NCI-H1694 treated with DMSO at 0.1 percent for 48 hours (cell line): ENCODE measurements at places on chromosomes 4 and X.

GRCh38 chr4:77344784-77345183 is 187.8 kb downstream of the CCNG2 start:
- no peak for DNase-seq

GRCh38 chr4:10371869-10372471 is 85.3 kb downstream of the ZNF518B start:
- DNase-seq = no peak

- peak; percentile 12 for DNase-seq
Measured at GRCh38 chrX:134520860-134521390, 61.0 kb downstream of the HPRT1 start.

GRCh38 chr4:174388461-174389145 is 104.9 kb downstream of the CEP44 start:
- DNase-seq = no peak

DNA sequence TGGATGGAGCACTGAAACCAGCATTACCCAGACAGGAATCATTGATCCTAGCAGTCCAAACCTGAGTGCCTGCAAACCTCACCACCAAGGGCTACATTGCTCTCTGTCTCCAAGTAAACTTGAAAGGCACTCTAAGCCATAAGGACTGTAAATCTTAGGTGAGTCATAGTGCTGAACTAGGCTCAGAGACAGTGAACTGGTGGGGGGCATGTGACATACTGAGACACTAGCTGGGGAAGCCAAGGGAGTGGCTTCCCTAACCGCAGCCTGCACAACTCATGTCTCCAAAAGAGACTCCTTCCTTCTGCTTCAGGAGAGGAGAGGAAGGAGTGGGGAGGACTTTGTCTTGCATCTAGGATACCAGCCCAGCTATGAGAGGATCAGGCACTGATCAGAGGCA is 235.5 kb upstream of the ACTRT1 start:
- DNase-seq = no peak

GRCh38 chr4:156103311-156103710 is 149.6 kb upstream of the CTSO start:
- no peak for DNase-seq

DNA sequence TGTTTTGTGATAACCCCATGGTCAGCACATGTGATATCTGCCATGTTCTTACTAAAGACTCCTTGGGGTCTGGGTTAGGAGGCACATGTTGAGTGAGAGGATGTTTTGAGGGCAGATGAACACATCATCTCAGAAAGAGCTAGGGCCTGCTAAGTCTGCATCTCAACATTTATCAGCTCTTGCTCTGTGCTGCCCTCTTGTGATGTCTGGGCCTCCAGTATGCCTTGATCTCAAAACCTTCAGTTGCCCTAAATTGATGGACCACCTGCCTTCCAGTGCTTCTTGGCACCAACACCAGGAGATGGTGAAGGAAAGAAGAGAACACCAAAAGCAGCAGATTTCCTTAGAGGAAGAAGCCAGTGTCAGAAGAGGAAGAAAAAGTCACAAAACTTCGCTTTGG is 22.5 kb downstream of the MID1 start:
- DNase-seq = no peak

DNA sequence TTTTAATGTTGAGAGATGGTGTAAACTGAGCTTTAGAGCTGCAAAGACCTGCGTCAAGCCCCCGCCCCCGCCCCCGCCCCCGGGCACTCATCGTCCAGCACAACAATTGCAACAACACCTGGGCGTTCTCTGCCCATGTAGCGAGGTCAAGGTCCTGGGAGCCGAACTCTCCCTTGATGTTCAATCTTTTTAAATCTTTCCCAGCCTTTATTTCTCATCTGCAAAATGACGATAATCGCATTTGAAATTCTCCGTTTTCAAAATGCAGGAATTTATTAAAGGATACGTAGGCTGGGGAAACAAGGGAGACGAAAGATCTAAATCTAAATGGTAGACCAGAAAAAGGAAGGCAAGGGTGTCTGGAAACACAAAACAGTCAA is 648 bp upstream of the MSMO1 start:
- DNase-seq = no peak

- no peak for DNase-seq
Measured at GRCh38 chr4:87502580-87503238, 26.5 kb downstream of the SPARCL1 start.

GRCh38 chr4:28518561-28519165 is 1658.0 kb downstream of the STIM2 start:
- DNase-seq = no peak

DNA sequence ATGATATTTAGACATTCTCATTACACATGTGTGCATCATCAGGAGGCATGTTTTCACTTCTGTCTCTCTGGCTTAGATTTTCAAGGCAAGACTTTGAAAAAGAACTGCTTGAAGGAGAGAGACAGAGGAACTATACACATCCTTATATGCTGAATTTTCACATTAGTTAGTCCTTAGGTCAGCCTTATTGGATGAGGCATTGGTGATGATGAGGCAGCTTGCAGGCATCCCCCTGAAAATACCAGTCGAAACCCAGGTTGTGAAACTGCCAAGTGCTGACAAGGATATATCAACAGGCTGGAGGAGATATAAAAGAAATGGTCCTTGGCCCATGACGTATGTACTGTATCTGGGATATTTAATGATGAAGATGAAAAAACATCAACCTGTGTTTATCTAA is 297.2 kb upstream of the AADAT start:
- DNase-seq = no peak

DNA sequence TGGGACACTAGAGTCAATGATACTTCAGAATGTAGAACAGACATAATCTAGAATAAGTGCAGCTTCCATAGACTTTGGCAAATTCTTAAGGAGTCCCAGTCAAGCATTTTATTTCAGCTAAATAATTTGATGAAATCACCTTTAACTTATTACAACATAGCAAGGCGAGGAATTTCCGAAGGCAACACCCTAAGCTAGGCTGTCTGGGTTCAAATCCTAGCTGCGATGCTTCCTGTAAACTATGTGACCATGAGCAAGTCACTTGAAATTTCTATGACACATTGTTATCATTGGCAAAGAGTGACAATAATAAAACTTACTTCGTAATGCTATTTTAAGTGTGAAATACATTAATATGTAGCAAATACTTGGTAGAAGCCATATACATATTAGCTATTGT is 679.1 kb downstream of the DMD start:
- DNase-seq = no peak

GRCh38 chr4:71322425-71322824 is 16.4 kb upstream of the SLC4A4 start:
- no peak for DNase-seq

DNA sequence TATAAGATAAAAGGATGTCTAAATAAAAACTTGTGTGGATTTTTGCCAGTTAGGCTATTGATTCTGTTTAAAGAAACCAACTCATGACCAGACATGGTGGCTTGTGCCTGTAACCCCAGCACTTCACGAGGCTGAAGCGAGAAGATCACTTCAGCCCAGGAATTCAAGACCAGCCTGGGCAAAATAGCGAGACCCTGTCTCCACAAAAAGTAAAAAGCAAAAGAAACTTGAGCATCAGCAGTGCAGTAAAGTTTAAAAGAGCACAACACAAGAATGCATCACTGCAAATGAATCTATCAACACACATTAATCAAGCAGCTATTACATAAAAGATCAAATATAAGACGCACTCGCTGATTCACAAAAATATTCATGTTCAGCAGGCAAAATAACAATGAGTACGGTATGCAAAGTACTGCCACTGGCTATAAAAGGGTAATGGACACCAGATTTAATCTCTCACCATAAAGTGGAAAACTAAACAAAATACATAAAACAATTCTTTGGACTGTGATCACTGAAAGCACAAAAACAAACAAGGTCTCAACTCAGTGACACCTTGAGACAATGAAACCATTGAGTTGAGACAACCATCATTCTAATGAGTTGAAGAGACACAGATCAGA is 41.3 kb downstream of the LRBA start:
- DNase-seq = no peak

DNA sequence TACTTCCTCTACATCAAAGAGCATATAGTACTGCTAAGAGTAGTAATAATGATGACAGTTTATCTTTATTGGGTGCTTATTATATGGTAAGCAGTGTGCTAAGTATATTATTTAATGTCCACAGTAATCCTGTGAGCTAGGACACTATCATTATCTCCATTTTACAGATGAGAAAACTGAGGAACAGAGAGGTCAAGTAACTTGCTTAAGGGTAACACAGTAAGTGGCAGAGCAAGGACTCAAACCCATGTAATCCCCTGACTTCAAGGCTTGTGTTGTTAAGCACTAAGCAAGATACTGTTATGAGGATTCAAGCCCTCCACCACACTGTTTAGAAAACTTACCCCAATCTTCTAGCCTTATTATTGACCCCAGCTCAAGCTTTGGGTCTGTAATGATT is 202.4 kb downstream of the ENOX2 start:
- DNase-seq = no peak

GRCh38 chr4:112818594-112818965 is 181.6 kb downstream of the LARP7 start:
- peak; percentile 16 for DNase-seq

- DNase-seq = no peak
Measured at GRCh38 chr4:57042711-57043169, 64.0 kb downstream of the POLR2B start.

- DNase-seq = no peak
Measured at GRCh38 chr4:110527156-110527555, 51.2 kb downstream of the ENPEP start.

DNA sequence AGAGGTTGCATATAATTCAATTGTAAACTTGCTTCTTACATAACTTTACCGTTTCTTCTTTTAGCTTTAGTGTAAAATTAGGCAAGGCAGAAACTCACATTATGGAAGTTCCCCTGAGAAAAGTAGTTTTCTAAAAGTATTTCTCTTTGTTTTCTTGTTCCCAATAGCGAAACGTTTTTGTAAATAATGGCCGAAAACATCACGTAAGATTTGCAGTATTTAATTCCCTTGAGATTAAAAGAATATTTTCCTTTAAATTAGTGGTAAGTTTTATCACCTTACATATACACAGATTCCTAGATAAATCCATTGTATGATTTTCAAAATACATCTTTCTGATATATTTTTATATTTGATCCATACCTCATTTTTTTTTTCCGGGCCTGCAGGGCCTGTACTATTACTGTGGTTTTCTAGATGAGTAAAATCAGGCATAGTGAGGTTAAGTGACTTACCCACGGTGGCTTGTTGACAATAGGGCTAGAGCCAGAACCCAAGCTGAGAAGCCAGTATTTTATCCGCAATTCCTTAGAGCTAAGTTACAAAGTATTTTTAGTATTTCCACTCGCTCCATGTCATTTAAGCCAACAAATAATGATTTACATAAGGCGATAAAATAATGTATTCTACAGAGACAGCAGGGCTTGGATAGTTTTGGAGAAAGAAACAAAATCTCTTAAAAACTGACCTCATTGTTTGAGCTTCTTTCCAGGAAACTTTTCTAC is 82.2 kb upstream of the VEGFC start:
- DNase-seq = no peak

DNA sequence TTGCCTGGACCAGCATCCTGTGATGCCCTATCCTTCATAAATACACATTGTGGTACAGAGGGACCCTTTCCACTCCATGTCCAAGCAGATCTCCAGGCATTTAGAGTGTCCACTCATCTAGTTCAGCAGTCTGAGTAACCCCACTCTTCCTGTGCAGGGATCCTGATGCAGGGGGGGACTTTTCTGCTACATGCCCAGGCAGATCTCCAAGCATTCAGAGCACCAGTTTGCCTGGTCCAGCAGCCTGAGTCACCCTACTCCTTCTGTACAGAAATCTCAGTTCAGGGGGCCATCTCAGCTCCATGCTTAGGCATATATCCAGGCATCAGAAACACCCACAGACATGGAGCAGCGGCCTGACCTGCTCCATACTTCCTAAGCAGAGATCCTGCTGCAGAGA is 1089.8 kb downstream of the FAT4 start:
- DNase-seq = no peak

- no peak for DNase-seq
Measured at GRCh38 chrX:123878252-123878721, 18.4 kb downstream of the XIAP start.

GRCh38 chrX:2697741-2698299 is 6.7 kb downstream of the CD99 start:
- no peak for DNase-seq

DNA sequence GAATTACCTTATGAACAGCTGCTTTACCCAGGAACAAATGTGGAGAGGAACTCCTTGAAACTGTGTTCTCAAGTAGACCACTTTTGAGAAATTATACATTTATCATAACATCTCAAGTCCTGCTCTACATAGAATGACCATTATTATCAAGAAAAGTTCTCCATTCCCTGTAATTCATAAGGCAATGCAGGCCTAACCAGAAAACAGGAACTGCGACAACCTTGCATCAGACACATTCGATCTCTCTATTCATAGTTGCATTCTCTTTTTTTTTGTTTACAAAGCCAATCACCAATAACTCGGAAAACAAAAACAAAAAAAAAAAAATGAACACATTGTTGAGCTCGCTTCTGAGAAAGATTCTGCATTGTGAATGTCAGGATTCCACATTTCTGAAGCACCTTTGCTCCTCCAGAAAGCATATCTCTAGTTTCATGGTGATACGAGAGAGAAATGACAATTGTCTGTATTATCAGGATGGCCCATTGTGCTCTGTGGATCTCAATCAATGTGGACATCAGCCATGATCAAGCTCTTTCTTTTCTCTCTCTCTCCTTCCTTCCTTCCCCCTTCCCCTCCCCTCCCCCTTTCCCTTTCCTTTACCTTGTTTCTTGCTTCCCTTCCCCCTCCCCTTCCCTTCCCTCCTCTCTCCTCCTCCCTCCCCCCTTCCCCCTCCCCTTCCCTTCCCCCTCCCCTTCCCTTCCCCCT is 32.4 kb upstream of the CD99 start:
- no peak for DNase-seq

DNA sequence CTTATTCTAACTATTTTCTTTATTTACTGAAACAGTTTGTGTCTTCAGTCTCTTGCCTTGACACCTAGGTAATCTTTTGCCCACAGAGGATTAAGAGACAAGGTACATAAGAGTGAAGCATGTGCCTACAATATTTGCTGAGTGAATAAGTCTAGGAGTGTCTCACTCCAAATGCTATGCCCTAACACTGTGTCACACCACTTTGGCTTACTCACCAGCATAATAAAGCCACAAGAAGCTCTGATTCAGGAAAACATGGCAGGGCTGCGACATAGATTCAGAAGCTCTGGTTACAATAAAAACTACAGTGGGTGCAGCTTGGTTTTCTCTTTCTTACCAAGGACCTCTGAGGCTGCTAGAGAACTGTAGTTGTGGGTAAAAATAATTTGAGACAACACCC is 127.1 kb downstream of the RBM46 start:
- DNase-seq = no peak

DNA sequence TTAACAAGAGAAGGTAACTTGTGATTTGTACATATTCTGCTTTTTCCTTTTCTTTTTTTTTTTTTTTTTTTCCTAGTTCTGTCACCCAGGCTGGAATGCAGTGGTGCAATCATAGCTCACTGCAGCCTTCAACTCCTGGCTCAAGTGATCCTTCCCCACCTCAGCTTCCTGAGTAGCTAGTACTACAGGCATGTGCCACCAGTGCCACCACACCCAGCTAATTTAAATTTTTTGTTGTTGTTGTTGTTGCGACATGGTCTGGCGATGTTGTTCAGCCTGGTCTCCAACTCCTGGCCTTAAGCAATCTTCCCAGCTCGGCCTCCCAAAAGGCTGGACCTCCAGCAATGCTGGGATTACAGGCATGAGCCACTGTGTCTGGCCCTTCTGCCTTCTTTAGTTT is 1.5 kb upstream of the TACR3 start:
- DNase-seq = no peak
